AG08396 (cell line): ENCODE measurements at places on chromosomes 11 and 22.
A peak's percentile ranks its signal among the peaks of the same experiment; 100 is the strongest.

- no peak for DNase-seq
Observed at GRCh38 chr11:110198031-110198729, 98.2 kb downstream of the RDX start.

GRCh38 chr11:76788661-76789442 is 5.7 kb downstream of the TSKU start:
- no peak for DNase-seq

GRCh38 chr22:37643225-37643847 is 3.9 kb downstream of the SH3BP1 start:
- DNase-seq, result peak; percentile 91

- no peak for DNase-seq
Observed at GRCh38 chr11:64384981-64385944, 26.3 kb downstream of the RPS6KA4 start.

DNA sequence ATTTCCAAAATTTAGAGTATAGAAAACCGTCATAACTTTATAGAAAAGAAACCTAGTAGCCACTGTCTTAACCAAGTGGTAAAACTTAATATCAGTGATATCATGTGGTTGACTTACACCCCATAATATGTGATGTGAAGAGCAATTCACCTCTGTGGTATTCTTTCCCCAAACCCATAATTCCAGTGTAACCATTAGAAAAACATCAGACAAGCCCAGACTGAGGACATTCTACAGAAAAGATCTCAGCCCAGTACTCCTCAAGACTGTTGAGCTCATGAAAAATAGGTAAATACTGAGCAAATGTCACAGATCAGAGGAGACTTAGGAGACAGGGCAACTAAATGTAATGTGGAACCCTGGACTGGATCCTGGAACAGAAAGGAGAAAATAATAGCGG is 134.6 kb downstream of the PGR start:
- DNase-seq, result no peak
